ENCODE measurements at places on chromosomes 12 and 14.

- DNase-seq, result peak; percentile 62
Measured at GRCh38 chr12:6383572-6384498, at the start of gene LTBR. Gene LTBR (plus strand): TSS chr12:6384162. CDS start chr12:6384359, 197 bp downstream.

GRCh38 chr14:68346556-68347343 is 446.1 kb downstream of the ZFP36L1 start:
- DNase-seq, result no peak

DNA sequence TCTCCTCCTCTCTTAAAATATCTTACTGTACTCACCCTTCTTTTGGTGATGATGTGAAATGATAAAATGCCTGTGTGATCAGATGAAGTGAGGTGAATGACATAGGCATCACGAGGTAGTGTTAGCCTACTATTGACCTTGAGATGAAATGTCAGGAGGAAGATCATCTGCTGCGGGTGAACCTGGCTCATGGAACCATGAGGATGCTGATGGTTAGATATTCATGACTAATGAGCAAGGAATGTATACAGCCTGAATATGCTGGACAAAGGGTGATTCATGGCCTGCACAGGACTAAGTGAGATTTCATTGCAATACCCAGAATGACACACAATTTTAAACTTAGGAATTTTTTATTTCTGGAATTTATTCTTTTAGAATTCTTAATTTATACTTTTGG is 89.6 kb downstream of the DAAM1 start:
- DNase-seq, result no peak

- DNase-seq, result no peak
Measured at GRCh38 chr12:130246560-130246959, 84.3 kb downstream of the FZD10 start.

DNA sequence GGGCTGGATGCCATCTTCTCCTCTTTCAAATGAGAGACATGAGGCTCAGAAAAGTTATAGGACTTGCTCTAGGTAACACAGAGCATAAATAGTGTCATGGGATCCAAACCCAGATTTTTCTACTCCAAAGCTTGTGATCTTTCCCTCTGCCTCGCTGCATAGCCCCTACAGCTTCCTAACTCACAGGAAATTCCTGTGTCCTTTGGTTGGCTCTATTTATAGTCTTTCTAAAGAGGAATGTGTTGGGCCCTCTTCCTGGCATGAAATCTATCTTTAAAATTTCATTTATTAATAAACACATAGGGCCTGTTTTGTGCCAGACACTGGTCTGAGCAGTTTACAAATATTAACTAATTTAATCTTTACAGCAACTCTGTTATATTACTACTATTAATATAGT is 9.8 kb upstream of the KCNA5 start:
- no peak for DNase-seq

DNA sequence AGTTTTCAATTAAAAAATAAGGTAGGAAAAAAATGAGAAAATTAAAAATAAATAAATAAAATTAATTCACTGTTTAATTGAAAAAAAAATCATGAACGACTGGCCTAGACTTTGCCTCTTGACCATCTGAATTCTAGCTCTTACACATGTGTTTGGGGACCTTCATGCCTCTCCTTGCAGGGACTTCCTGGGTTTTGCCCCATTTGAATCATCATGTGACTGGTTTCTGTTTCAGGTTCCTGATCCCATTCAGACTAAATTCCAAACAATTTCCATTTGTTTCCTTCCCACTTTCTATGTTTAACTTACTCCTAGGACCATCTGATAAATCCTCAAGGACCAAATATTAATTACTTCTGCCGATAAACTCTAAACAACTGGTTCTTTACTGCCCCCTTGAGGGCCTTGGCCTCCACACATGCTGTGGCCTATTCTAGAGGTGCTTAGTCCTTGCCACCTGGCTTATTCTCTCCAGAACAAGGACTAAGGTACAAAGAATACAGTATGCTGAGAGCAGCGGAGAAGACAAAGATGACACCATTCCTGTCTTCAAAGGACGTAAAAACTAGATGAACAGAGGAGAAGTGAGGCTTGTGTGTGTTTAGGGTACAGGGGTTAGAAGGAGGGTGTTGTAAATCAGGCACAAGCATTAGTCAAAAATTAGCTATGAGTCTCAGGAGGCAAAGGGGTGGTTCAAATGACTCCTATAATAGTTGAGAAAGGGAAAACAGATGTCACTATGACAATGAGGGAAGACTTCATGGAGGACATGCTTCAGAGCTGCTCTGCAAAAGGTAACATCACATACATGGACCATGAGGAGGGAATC is 125.8 kb upstream of the AVPR1A start:
- no peak for DNase-seq

GRCh38 chr14:92493024-92493423 is 20.6 kb upstream of the RIN3 start:
- DNase-seq, result peak; percentile 43

DNA sequence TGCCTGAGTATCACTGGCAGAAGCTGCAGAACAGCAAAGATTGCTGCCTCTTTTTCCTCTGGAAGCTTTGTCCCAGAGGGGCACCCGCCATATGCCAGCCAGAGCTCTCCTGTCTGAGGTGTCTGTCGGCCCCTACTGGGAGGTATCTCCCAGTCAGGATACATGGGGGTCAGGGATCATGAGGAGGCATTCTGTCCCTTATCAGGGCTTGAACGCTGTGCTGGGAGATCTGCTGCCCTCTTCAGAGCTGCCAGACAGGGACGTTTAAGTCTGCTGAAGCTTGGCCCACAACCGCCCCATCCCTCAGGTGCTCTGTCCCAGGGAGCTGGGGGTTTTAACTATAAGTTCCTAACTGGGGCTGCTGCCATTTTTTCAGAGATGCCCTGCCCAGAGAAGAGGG is 20.3 kb downstream of the CLEC2B start:
- DNase-seq, result no peak
